ENCODE measurements at places on chromosomes 5 and 9.

- DNase-seq: peak; percentile 22
Measured at GRCh38 chr9:95506678-95507463, 9.9 kb downstream of the PTCH1 start.

- no peak for DNase-seq
Measured at GRCh38 chr9:29637471-29638237, 2064.4 kb upstream of the C9orf72 start.

DNA sequence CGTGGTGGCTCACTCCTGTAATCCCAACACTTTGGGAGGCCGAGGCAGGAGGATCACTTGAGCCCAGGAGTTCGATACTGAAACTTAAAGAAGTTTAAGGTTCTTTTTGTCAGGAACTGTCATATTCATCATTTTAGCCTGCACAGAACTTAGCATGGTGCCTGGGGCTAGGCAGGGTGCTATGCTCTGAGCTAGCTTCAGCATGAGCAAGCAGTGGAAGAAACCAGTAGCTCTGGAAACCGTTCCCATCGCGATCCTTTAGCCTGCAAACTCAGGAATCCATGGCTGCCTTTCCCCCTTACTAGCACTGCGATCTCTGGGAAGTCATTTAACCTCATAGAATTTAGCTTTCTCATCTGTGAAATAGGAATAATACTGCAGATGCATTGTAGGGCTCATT, 80.4 kb downstream of the PTCH1 start:
- no peak for DNase-seq

DNA sequence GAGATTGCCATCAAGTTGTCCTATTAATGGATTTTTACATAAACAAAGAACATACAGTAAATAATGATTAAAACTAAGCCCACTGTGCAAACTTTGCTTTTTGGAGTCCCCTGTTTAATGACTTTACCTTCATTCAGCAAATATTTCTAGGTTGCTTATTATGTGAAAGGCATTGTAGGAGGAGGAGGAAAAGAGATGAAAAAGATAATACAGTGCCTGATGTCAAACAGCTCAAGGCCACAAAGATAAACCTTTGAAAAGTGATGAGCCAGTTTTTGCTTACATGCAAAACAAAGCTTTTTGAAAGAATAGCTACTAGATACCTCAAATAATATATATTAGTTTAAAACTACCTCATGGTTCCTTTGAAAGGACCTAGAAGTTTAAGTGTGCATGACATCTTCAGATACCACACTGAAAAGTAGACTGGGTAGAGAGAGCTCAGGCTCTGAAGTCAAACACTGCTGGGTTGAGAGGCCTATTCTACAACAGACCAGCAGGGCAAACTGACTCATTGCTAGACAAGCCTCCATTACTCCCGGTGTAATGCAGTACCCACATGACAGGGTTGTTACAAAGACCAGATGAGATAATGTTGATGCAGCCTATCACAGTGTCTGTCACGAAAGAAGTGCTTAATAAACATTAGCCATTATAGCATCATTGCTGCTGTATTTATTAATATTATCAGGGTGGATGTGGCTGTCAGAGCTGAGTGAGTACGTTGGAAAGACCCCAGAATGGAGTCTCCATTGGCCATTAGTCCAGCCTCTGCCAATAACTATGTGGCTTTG, 11.8 kb downstream of the DEPDC1B start:
- no peak for DNase-seq

GRCh38 chr9:14434158-14434504, 120.2 kb upstream of the NFIB start:
- DNase-seq: no peak

- DNase-seq: no peak
Measured at GRCh38 chr5:1180841-1181271, 20.5 kb upstream of the SLC6A19 start.

- DNase-seq: peak; percentile 18
Measured at GRCh38 chr5:135246923-135247795, 151.9 kb downstream of the MACROH2A1 start.

DNA sequence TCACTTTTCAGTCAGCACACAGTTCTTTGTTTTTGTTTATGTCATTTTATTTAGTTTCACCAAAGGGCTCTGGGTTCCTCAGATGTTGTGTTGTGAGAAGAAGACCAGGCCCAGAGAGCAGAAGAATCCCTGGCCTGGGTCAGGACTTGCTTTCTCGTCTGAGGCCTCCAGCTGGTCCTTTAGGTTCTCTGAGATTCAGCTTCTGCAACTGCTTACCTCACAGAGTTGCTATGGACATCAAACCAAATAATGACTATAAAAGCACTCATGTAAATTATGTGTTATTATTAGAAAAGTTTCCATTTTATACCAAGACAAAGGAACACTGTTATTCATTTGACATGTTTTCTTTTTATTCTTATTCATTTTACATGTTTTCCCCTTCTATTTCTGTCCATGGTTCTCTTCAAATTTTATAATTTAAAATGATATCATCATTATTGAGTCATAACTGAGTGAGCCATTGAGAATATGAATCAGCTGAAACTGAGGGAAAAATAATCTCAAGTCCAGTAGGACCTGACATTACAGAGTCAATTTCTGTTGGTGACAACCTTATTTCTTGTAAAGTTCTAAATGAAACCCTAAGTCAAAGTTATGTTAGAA, 44.0 kb upstream of the GLRX start:
- no peak for DNase-seq

DNA sequence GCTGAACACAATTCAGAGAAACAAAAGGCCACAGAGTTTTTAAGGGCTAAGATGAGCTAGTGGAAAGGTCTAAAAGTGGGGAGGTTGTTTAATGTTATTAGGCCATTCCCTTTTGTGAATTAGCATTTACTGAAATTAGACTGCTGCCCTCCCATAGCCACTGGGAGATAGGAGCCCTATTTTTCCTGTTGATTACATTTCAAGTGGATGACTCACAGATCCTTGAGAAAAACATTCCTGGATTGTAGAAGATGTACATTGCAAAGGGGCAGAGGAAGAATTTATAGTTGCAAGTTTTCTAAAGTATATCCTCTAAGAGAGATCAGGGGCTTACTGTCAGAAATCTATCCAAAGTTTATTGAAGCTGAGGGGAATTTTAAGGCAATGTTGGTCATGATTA, 367.1 kb upstream of the IZUMO3 start:
- no peak for DNase-seq

GRCh38 chr5:172149073-172149472, 39.0 kb downstream of the STK10 start:
- DNase-seq: no peak

DNA sequence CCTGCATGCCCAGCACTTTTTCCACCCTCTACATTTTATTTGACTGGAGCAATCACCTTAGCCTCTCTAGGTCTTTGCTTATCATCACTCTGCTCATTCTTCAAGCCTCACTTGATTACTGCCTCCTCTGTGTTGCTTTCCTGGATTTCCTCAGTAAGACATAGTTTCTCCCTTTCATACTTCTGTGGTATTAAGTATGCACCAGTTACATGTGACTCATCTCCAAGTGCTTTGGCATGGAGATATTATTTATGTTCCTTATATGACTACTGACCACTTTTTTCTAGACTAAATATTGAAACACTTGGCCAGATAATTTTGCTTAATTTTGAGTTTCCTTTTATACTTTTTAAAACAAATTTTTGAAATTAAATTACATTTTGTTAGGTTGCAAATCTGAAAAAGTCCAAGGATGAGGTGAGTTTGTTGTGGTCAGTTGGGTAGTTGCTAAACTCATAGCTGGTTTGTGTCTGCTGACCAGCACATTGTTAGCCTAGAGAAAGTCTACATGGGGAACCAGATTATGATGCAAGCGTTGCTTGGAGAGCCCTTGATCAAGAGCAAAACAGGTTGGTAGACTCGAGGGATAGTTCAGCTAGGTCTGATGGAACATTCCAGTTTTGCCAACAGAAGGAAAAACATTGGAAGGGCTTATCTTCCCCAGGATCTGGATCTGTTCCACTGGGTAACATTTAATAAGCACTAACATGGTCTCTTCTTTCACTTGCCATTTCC, 140.2 kb downstream of the TMC1 start:
- DNase-seq: no peak

DNA sequence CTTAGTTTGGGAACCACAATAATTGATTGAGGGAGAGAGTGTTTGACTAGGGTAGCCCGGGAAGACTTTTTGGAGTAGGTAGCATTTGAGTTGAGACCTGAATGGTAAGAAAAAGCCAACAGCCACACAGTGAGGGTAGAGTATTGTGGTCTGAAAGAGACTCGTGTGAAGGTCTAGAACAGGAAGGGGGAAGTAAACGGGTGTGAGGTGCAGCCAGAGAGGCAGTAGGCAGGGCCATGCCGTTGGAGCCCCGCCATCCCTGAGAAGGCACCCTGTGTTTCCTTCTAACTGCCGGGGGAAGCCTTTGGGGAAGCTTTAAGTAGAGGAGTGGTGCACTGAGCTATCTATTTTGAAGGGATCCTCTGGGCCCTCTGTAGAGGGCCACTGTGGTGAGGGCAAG, 3.5 kb upstream of the F2RL2 start:
- no peak for DNase-seq

GRCh38 chr9:99868845-99869244, 37.6 kb upstream of the STX17 start:
- no peak for DNase-seq

DNA sequence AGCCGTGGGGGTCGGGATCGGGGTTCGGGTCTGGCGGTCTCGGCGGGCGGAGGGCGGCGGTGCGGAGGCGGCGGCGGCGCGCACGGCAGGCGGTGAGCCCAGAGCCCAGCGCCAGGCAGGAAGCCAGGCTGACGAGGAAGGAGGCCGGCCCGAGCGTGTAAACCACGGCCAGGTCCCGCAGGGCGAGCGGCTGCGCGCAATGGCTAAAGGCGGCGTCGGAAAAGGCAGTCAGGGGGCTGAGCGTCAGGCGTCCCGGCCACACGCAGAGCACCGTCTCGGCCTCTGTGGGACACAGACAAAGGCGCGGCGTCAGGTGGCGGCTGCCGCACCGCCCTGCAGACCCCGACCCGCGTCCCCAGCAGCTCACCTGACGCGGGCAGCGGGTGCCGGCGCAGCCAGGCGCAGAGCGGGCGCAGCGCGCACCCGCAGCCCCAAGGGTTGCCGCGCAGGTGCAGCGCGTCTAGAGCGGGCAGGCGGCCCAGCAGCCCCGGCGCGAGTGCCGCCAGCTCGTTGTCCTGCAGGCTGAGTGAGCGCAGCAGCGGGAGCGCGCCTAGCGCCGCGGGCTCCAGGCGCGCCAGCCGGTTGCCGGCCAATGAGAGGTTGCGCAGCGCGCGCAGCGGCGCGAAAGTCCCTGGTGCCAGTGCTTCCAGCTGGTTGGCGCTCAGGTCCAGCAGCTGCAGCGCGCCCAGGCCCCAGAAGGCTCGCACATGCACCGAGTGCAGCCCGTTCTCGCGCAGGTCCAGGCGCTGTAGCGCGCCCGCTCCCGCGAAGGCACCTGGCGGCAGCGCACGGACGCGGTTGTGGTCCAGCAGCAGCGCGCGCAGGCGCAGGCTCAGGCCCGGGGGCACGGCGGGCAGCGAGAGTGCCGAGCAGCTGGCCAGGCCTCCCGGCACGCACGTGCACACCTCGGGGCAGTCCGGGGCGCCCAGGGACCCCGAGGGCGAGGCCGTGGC, 671 bp downstream of the LRRC26 start:
- DNase-seq: no peak

DNA sequence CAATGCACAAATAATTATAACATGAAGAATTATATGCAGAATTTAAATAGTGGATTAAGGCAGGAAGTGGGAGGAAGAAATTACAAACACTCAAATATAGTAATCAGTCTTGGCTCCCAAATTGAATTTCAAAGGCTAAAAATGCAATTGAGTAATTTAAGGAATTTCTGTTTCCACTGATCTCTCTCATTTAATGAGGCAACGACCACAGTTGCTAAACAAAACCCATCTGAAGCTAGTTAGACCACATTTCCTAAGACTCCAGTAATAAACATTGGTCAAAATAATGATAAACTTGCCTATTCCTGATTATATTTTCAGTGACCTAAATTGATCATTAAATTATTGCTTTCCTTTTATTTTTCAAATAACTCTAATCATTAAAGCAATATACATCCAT, 174.3 kb upstream of the GRIN3A start:
- DNase-seq: no peak

DNA sequence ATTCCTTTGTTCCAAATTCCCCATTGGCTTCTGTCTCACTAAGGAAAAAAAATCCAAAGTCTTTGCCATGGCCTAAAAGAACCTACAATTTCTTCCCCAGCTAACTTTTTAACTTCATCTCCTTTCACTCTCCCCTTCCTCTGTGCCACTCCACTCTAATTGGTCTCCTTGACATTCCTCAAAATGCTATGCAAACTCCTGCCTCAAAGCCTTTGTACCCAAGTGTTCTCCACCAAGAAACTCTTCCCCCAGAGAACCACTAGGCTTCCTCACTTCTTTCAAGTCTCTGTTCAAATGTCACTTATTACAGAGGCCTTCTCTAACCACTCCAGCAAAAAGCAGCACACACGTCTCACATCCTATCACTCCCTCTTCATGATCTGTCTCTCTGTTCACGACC, 91.6 kb upstream of the NR4A3 start:
- no peak for DNase-seq

DNA sequence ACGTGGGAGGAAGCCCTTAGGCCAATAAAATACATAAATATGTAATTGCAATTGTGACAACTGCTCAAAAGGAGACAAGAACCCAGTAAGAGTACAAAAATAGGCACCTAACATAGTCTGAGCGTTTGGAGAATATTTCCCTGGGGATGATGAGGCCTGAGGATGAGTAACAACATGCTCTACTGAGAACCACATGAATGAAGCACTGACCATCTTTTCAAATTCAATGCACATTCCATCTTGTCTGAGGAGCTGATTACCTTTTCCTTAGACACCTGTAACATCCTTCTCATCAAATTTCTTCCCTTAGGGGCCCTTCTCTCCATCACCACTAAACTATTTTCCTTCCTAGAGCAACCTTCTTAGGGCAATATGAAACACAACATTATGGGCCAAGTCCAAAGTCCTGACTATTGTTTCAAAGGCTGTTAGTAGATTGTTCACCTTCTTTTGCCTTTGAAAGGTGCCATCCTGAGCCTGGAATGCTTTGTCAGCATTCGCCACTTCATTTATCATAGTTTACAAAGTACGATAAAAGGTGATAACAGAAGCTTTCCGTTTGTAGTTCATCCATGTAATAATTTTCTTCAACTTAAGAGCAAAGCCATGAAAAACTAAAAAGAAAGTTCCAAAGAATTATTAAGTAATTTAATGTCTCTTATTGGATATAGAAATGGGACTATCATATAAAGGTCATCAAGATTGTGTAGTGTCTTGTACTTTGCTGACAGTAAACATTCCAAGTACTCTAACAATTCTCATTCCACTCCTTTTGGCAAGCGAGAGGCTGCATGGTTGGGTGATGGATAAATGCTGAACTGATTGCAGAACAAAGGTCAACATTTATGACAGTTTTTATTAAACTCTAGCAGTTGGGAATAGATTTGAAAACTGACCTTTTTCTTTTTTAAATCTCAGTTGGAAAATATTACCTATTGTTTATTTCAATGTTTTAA, 471.3 kb downstream of the PDE4D start:
- no peak for DNase-seq

- DNase-seq: no peak
Measured at GRCh38 chr9:4515958-4516375, 25.7 kb downstream of the SLC1A1 start.

GRCh38 chr9:16271967-16272366, 598.5 kb downstream of the BNC2 start:
- no peak for DNase-seq

- no peak for DNase-seq
Measured at GRCh38 chr9:95415158-95415557, 97.6 kb upstream of the FANCC start.

GRCh38 chr5:156402387-156402921, 75.5 kb downstream of the SGCD start:
- DNase-seq: peak; percentile 23

GRCh38 chr5:9845185-9845584, 215.0 kb upstream of the TAS2R1 start:
- no peak for DNase-seq

GRCh38 chr9:80836013-80836412, 853.3 kb downstream of the TLE1 start:
- DNase-seq: no peak
